ENCODE measurements at places on chromosomes 12 and 14.
A peak's percentile ranks its signal among the peaks of the same experiment; 100 is the strongest.

GRCh38 chr12:25248732-25249131, 2.0 kb downstream of the KRAS start:
- DNase-seq: no peak

GRCh38 chr14:21201732-21202462, 46.0 kb upstream of the OR5AU1 start:
- no peak for DNase-seq

DNA sequence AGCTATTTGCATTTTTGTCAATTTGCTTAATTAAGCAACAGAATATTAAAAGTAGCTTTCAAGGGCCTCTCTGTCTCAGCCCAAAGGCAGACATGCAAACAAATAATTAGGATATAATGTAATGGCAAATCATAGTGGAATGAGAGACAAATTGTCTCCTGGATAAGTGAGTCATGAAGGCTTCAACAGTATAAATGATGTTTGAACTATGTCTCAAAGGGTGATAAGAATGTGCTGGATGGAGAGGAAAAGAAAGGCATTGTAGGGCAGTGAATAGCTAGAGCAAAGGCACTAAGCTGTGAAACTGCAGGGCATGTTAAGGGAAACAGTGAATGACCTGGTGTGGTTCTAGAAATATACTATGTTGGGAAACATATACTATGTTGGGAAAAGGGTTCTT, 53.5 kb upstream of the PPP1R12A start:
- DNase-seq: no peak

DNA sequence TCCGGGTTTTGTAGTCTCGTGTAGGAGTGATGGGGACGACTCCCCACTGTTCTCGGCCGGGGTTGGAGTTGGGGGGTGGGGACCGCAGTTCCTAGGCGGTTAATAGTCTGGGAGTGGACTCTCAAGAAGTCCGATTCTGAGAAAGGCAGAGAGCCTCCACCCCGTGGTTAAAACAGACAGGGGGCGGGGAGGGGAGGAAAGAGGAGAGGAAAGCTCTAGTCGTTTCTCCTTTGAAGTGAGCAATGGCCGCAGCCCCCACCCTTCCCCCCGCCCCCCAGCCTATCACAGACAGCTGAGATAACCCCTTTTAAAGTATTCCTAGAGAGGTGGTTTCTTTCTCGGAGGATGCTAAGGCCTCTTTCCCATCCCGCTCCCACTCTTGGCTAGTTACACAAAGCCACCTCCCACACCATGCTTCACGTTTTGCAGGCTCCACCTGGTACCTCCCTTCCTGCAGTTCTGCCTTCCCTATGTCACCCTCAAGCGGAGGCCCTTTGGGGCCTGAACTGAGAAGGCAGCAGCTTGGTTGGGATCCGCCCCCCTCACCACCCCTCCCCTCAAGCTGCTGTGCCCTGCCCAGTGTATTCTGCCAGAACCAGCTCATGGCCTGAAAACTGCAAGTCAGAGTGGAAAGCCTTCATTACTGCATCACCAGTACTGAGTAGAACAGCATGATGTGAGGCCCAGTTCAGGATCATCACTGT, 853 bp downstream of the USP5 start:
- DNase-seq: peak; percentile 63

DNA sequence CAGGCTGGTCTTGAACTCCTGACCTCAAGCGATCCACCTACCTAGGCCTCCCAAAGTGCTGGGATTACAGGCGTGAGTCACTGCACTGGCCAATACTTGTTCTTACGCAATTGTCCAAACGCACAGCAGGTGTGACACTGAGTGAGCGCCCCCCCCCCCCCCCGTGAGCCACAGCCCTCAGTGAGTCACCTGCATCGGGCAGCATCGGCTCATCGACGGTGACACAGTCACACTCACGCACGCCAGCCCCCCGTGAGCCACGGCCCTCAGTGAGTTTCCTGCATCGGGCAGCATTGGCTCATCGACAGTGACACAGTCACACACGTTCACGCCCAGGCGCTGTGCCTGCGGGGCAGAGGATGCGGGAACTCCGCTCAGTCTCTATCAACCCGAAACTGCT, 42.5 kb downstream of the GALNT9 start:
- DNase-seq: no peak

DNA sequence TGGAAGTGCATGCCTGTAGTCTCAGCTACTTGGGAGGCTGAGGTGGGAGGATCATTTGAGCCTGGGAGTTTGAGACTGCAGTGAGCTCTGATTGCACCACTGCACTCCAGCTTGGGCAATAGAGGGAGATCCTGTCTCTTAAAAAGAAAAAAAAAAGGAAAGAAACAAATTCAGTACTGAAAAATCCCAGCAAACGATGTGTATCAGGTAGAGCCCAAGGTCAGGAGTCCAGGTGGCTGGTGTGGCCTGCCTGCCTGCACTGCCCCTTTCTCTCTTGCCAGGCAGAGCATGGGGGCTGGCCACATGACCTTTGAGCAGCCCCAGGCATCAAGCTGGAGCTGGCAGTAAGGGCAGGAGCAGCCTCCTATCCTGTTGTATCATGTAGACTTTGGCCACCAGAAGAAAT, 31.8 kb downstream of the ELK3 start:
- DNase-seq: no peak

GRCh38 chr14:76770521-76771436, 9.5 kb downstream of the VASH1 start:
- no peak for DNase-seq

- no peak for DNase-seq
Observed at GRCh38 chr14:68759017-68759560, 33.8 kb downstream of the ZFP36L1 start.

GRCh38 chr12:57072661-57073060, 5.9 kb downstream of the NEMP1 start:
- DNase-seq: no peak

GRCh38 chr12:74619884-74620283, 82.2 kb downstream of the ATXN7L3B start:
- no peak for DNase-seq

GRCh38 chr12:28088566-28089272, 101.5 kb upstream of the CCDC91 start:
- no peak for DNase-seq

- DNase-seq: peak; percentile 30
Observed at GRCh38 chr12:12017798-12018197, 52.9 kb upstream of the BCL2L14 start.

DNA sequence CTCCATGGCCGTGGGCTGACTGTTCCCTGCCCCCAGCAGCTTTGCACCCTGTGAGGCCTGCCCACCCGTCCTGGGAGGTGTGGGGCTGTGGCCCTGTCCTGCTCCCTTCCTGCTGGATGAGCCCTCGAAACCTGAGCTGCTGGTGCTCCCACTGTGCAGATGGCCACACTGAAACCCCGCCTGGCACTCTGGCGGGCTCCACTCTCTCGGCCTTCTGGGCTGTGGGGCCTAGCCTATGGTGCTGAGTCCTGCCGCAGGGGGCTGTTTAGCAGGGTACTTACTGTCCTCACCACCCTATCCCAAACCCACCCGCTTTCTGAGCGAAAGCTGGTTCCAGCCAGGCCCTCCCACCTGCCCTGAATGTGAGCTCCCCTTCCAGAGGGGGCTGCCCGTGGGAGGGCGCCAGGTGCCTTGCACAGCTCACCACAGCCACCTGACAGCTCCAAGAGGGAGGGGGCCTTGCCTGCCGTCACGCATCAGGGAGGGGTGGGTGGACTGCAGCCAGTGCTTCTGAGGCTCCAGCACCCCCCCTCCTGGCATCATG, 7.3 kb downstream of the SLC25A47 start:
- DNase-seq: no peak

DNA sequence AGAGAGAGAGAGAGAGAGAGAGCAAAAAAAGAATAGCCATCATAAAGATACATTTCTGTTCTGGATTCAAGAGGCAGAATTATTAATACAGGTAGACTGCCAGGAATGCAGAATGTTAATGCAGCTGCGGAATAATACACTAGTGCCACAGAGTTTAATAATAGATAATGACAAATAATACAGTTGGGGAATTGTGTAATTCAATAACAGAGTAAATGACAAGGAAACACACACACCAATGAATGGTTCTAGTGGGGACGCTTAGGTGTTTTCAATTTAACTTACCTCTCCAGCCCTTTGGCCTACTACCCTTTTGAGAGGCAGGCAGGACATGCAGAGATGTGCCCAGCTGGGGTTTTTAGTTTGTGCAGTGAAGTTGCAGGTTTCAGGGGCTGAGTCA, 313.9 kb downstream of the NRXN3 start:
- no peak for DNase-seq

DNA sequence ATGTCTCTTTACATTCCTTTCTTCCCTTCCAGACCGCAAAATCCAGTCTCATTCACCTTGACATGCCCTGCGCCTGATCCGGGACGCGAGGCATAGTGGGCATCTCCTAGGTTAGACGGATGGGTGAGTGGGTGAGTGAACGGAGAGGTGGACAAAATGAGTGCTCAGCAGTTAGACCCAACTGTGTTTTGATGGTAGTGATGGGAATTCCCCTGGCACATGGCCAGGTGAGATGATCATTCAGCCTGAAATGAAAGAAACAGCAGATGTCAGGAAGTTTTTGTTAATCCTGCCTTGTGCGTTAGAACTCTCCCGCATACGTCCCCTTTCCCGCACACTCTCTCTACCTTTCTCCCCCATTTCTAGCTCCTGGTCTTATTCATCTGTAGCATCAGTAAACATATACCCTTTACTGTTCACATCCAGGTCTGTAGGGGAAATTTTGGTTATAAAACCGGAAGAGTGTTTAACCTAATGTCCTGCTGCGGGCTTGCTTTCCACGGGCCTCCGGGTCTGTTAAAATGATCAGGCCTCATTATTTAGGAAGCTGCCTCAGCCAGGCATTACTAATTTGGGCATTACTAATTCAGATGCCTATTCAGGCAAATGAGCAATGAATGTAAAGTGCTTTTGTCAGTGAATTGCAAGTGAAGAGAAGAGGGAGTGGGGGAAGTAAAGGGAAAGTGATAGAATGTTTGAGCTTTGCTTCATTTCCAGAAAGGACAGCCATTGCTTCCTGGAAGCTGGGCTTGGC, 172.8 kb downstream of the ETV6 start:
- DNase-seq: no peak

- no peak for DNase-seq
Observed at GRCh38 chr12:90953956-90954421, 987 bp downstream of the CCER1 start.

GRCh38 chr14:105526776-105527380, 495 bp downstream of the TMEM121 start:
- DNase-seq: no peak

- DNase-seq: no peak
Observed at GRCh38 chr14:90699016-90699415, 117.2 kb downstream of the TTC7B start.

DNA sequence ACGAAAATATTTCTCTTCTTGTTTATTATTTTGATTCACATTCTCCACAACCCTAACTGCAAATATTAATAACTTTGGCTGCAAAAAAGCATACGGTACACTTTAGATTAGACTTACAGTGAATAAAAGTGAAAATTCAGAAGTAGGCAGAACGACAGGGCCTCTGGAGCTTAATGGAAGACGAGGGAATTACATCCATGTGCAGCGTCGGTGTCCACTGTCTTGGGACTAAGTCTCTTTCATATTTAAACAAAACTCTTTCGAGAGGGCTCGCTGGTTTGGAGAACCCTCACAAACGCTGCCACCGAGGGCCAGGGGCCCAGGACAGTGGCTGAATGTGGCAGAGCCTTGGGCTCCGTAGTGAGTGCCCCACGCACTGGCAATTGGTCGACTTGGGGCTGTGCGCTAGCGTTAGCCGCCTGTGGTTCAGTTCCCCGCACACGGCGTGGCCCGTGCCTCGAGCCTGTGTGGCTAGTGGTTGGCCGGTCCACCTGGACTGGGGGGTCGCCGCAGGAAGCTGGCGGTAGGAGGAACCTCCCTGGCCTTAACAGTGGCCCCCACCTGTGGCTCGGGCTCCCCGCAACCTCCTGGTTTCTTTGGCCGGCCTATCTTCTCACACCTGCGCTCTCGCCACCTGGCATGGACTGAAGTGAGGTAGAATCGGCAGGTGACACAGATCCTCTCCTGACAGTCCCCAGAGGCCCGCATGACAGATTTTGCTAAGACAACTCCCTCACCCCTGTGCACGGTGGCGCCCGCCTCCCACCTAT, 739 bp upstream of the PAX9 start:
- no peak for DNase-seq

DNA sequence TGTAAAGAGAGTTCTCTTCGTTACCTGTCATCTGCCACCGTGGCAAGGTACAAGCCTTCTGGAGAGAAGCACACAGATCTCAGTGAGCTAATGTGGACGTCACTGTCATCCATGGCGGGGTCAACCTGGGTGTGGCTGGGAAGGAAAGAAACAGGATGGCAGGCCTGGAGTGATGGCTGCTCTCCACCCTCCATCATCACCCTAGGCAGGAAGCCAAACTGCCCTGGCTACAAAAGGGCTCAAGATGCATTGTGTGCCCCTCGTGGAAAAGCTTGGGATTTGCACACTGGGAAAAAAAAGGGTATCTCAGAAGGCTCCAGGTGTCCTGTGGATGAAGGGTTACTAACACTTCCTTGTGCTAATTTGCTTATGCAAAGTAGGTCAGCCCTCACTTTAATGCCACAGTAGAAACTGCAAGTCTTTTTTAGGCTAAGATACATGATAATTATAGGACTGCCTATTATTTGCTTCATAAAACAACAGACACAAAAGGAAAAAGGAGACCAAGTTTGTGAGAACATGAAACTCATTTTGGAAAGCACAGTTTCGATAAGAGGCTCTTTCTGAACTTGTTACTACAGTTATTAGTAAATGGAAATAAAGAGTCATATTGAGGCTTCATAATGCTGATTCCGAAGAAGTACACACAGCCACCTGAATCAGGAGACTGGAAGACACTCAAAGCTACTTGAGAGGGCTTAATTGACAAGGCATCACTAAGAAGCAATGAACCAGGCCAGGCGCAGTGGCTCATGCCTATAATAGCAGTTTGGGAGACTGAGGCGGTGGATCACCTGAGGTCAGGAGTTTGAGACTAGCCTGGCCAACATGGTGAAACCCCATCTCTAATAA, 18.9 kb downstream of the RFC5 start:
- DNase-seq: no peak

- no peak for DNase-seq
Observed at GRCh38 chr12:99119943-99120342, 474.9 kb downstream of the APAF1 start.

- no peak for DNase-seq
Observed at GRCh38 chr12:104010606-104011169, 39.3 kb downstream of the GLT8D2 start.

DNA sequence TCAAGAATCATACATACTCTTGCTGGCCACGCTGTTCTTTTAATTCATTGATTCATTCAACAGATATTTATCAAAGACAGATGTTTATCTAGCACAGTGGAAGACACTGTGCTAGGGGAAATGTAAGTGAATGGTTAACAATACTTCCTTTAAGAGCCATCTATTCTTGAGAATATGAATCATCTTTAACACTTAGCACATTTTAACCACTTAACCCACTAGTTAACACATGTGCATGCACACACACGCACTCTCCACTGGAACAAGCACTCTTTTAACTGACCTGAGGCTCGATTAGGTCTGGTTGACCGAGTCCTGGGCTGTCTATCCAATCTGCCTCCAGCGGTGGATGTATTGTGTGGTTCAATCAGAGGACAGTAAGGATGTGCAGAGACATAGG, 34.6 kb downstream of the LMNTD1 start:
- DNase-seq: no peak

Measured in HAP-1 (cell line).